Nucleus accumbens (tissue), 56 donors: ENCODE measurements at places on chromosomes 5 and 9.

DNA sequence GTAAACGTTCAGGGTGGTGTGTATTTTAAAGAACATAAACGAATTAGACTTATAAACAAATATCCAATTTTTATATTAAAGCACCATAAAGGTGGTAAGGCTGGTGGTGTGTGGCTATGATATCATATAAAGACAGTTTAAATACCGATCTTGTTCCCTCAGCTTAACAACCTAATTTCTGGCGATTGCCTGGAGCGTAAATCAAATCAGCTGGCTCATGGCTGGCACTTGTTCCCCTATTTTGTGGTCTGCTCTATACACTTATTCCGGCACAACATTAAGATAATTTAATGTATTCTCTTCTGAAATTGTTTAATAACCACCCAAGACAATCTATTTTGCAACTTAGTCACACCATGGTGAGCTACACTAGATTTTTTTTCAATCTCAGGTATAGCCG, 2.4 kb upstream of the HAPLN1 start:
- DNase-seq = no peak

GRCh38 chr5:138981131-138981530, 106.0 kb upstream of the LRRTM2 start:
- no peak for DNase-seq

DNA sequence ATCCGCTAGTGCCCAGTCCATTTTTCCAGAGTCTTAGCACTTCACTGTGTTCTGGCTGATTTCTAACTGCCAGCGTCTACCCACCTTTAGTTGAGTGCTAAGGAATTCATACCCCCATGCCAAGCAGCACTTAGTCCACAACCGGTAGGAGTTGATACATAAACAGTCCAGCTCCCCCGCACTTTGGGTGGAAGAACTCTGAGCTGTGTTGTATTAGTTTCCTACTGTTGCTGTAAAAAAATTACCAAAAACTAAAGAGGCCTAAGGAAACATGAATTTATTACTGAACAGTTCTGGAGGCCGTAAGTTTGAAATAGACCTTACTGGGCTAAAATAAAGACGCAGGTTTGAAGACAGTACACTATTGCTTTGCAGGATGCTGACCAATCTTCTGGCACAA, 87.6 kb downstream of the SLC24A2 start:
- DNase-seq = no peak

DNA sequence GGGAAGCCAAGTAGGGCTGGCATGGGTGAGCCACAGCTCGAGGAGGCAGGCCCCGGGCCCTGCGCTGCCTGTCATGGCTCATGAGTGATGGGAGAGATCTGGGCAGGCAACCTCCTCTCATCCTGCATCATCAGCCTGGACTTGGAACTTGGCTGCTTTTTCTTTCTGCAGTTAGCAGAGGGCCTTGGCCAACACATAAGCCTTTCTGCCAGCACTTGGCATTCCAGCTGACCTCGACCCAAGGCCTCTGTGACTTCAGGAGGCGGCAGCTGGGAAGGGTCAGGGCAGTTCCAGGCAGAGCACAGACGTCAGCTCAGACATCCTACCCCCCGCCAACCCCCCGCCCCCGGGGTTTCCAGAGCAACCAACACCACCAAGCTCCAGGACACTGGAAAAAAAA, 7.6 kb downstream of the S1PR3 start:
- no peak for DNase-seq

DNA sequence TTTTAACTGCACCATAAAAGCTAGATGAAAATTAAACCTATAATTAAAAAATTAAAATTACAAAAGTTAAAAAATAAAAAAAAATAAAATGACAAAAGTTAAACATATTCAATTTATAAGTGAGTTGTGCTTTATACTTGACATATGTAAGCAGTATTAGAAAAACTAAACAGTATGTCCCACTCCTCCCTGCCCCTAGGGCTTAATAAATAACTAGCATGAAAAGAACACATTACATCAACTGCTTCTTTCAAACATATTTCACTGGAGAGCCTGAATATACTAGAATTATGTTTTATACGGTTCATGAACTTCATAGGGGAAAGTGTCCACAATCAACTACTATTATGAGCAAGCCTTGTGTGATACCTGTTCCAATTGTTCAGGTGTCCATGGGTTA, 47.6 kb downstream of the ECPAS start:
- no peak for DNase-seq

DNA sequence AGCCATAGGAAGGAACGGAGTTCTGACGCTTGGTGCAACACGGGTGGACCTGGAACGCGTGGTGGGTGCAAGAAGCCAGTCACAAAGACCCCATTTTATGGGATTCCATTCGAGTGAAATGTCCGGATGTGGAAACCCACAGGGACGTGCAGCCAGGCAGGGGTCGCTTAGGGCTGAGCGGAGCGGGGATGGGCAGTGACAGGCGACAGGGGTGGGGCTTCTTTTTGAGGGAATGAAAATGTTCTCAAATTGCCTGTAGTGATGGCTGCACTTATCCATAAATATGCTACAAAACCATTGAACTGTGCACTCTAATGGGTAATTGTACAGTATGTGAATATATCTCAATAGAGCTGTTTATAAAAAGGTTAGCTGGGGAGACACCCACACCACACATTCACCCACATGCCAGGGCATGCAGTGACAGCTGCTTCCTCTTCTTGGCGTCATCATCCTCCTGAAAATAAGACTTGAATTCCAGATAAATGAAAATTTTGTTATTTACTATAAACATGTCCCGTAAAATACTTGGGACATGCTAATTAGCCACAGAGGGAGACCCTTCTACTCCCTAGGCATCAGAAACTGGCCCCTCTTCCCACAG, 71.3 kb upstream of the OLFM1 start:
- DNase-seq = no peak

DNA sequence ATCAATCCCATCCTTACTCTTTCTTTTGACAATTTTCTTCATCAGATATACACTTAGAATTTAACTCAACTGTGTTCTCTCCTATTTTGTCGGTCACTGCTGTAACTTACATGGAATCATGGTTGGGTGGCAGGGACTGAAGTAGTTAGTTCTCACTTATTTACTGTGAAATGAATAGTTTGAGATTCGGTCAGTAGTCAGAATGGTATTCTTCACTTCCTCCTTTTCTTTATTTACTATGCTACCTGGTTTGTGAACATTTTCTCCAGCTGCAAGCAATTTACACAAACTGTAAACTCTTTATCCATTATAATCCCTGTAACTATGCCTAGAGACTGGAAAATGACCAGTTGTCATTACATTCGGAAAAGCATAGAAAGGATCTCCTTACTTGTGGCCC, 41.5 kb upstream of the GDNF start:
- no peak for DNase-seq

GRCh38 chr5:109083937-109084336, 325.8 kb downstream of the PJA2 start:
- DNase-seq = no peak
